ENCODE measurements at places on chromosomes 12 and 14. TPM values are rescaled to one million over a fixed set of nuclear protein-coding genes. Genes with fewer than 3 reads are reported as not detected.

Gene MYL2
- total RNA-seq: not detected

GRCh38 chr12:105978276-105978675 is 160.5 kb downstream of the NUAK1 start:
- no peak overlapping the region for H3K4me3 ChIP-seq
- H3K4me1 ChIP-seq: no peaks in the 10 kb centered on the region
- DNase-seq: no peak
- no peak overlapping the region for H3K27ac ChIP-seq

Gene SLC39A5
- 1.1 TPM for total RNA-seq

GRCh38 chr12:3081091-3081490 is 3.9 kb downstream of the TSPAN9 start:
- H3K4me3 ChIP-seq: no peak overlapping the region
- peaks cover 13% of the 10 kb centered on the region for H3K27me3 ChIP-seq
- no peaks in the 10 kb centered on the region for H3K36me3 ChIP-seq
- DNase-seq: no peak

DNA sequence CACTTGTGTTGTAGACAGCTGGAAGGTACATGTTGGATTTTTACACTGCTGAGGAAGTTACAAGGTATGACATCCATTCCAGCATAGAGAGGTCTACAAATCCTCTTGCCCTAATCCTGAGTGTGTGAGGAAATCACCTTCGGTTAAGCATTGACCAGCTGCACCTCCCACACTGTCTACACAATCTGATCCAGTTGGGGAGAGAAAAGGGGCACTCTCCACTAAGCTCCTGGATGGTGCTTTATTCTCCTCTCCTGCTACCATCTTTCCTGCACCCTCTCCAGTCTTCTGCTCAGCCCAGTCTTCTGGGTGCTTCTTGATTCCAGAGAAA is at the start of gene OR6J1:
Gene OR6J1 (minus strand): TSS at position 48 of the 331 bp plus-strand sequence. CDS start 9,541 bp downstream, outside the sequence.
- no peak for DNase-seq
- peaks cover 10% of the 10 kb centered on the region for H3K27me3 ChIP-seq
- no peak within 1 kb of the TSS for H3K27ac ChIP-seq

Gene TMEM179
- total RNA-seq: not detected

Gene MANSC4
- total RNA-seq: not detected

DNA sequence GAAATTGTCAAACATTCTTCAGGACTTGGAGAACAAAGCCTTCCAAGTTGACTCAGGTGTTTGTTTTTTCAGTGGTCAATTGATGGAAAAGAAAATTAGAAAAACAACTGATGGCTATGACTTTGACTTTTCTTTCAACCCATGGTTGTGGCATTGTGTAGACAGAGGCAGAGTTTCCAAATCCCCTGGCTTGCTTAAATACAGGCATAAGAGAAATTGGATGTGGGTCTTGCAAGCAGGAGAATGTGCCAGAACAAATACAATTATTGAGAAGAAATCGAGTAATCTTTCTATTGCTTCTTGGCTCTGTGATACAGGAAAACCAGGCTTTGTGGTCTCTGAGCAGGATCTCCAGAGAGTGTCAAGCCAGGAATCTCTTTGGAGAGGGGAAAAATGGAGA is 40.9 kb upstream of the FRMD6 start:
- peaks cover 24% of the 10 kb centered on the region for H3K4me1 ChIP-seq
- no peaks in the 10 kb centered on the region for H3K36me3 ChIP-seq

- peaks cover 40% of the 10 kb centered on the region for H3K4me1 ChIP-seq
- no peak for DNase-seq
- H3K36me3 ChIP-seq: no peaks in the 10 kb centered on the region
- no peak overlapping the region for H3K27ac ChIP-seq
- no peak overlapping the region for H3K4me3 ChIP-seq
Measured at GRCh38 chr14:105287249-105288102, 13.3 kb downstream of the BRF1 start.

GRCh38 chr12:56031987-56032386 is 9.7 kb upstream of the RPS26 start:
- H3K27me3 ChIP-seq: no peaks in the 10 kb centered on the region
- no peak for DNase-seq
- peaks cover 9% of the 10 kb centered on the region for H3K36me3 ChIP-seq

Gene TSPAN9
- 1.2 TPM for total RNA-seq

GRCh38 chr12:124550123-124551089 is 17.0 kb downstream of the NCOR2 start:
- no peak overlapping the region for H3K4me3 ChIP-seq
- DNase-seq: no peak
- H3K36me3 ChIP-seq: no peaks in the 10 kb centered on the region
- no peak overlapping the region for H3K27ac ChIP-seq
- peaks cover 98% of the 10 kb centered on the region for H3K4me1 ChIP-seq
- no peaks in the 10 kb centered on the region for H3K27me3 ChIP-seq

DNA sequence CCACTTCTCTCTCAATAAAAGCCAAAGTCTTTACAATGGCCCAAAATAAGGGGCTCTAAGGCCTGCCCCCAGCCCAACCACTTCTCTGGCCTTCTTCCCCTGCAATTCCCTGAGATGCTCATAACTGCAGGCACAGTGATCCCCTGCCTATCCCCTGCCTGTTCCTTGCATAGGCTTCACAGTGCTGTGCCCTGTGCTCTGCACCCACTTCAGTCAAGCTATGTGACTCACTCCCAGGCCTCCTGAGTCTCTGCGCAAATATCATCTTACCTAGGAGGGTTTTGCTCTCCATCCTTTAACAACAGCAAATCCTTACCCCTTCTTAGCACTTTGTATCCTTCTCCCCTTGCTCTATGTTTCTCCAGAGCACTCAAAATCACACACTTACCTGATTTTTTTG is 242.2 kb downstream of the MSRB3 start:
- no peak overlapping the region for H3K27ac ChIP-seq
- no peak for DNase-seq
- no peaks in the 10 kb centered on the region for H3K36me3 ChIP-seq
- peaks cover 7% of the 10 kb centered on the region for H3K27me3 ChIP-seq
- H3K4me1 ChIP-seq: no peaks in the 10 kb centered on the region

DNA sequence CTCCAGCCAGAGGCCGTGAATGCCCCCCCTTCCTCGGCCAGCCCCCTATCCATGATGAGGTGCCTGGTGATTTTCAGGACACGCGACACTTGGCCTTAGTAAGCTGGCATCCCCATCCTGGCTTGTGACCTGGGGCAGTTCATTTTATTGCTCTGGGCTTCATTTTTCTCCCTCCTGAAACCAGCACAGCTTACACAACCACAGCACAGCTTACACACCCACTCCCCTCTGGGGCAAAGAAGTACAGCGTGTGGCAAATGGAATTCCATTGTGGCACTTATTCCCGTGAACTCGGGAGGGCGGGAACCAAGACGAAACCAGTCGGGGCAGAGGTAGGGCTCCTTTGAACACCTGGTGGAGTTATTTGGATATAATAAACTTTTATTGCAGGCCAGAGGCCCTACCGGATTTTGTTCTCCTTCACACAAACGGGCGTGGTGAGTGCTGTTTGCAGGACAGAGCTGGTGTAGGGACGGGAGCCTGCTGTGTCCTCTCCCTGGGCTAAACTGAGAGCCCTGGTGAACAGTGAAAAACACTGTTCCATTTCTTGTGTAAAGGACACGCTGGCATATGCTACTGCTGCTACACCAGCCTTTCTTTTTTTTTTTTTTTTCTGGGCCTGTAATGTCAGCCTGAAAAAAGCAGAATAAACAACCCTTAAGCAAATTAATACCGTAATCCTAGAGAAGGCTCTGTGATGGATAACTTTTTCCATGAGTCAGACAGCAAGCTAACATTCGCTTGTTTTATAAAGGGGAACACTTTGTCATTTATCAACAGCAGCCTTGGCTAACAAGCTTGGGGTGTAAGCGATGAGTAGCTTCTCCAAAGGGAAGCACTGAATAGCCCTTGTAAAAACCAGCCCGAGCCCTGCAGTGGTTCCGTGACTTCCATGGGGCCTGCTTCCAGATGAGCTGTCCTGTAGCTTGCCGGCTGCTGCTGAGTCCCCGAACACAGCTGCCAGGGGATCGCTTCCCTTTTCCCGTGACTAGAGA is 29.3 kb downstream of the CD9 start:
- peaks cover 33% of the 10 kb centered on the region for H3K4me1 ChIP-seq
- no peaks in the 10 kb centered on the region for H3K27me3 ChIP-seq

Gene SPTB
- total RNA-seq: 0.70 TPM

Gene SUDS3
- total RNA-seq: 29.5 TPM

All from activated T-cell treated with anti-CD3 and anti-CD28 coated beads, Interleukin-2, amount 50 U/mL, for 72 hours (primary cell).